Daoy (cell line): ENCODE measurements at places on chromosomes 16 and 17.
A peak's percentile ranks its signal among the peaks of the same experiment; 100 is the strongest.

DNA sequence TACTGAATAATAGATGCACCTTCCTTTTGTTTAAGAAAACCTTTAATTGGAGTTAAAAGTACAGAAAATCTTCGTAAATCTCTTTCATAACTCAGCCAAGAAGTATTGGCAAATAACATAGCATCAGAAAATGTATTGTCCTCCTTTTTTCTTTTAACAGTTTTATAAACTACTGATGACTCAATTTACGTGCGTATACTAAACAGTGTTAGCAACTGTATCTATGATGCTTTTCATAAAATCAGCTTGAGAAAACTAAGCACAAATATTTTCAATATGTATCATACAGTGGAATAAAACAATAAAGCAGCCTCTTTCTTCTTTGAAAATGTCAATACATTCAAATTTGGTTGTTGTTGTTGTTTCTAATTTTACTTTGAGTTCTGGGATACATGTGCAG is 88.6 kb downstream of the STXBP4 start:
- no peak for DNase-seq

DNA sequence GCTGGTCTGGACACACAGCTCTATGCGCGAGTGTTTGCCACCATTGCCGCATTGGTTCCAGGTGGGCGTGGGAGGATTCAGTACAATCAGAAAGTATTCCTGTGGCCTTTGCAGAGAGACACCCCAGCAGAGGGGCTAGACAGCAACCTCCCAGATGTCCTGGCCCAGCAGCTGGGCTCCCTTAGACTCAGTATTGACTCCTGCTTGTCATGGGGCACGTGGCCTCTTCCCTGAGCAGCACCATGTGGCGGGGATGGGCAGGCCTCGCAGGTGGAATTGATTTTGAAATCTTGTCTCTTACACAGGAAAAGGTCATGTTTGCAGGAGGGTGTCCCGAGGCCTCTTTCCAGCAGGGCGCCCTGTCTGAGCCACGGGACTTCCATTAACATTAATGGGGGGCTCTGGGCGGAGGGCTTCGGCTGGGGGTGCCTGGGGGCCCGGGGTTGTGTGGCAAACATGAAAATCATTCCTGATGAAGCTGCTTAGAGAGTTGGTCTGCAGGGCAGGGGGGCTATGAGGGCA is 96.4 kb downstream of the C16orf78 start:
- no peak for DNase-seq

- peak; percentile 73 for DNase-seq
Observed at GRCh38 chr17:691423-691822, 23.2 kb downstream of the VPS53 start.

DNA sequence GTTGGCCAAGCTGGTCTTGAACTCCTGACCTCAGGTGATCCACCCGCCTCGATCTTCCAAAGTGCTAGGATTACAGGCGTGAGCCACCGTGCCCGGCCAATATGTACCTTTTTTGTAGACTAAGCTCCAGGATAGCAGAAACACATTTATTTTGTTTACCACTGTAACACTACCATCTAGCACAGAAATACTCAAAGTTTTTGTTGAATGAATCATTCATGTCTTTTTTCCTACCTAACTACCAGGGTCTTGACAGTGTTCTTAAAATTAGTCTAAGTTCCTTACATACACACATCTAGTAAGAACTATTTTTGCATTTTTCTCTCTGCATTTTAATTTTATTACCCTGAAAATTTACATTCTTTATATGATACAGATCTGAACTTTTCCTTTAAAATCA is 44.4 kb downstream of the AKAP10 start:
- DNase-seq = no peak

DNA sequence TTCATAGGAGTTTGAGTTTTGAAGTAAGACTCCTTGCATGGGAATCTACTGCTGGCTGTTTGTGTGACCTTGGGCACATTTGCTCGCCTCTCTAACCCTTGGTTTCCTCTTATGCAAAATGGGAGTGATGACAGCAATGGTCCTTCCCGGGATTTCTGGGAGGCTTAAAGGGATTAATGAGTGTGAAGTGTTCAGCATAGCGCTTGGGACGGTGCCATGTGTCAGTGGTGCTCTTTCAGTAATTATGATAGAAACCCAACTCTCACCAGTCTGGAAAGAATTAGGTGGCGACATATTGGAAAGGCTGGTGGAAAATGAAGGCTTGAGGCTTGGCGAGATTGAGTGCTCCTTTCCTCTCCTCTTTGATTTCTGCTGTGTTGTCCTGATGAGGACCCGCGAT is 429.2 kb upstream of the EEF2KMT start:
- no peak for DNase-seq

- no peak for DNase-seq
Observed at GRCh38 chr17:31235110-31235509, 61.9 kb downstream of the OMG start.

DNA sequence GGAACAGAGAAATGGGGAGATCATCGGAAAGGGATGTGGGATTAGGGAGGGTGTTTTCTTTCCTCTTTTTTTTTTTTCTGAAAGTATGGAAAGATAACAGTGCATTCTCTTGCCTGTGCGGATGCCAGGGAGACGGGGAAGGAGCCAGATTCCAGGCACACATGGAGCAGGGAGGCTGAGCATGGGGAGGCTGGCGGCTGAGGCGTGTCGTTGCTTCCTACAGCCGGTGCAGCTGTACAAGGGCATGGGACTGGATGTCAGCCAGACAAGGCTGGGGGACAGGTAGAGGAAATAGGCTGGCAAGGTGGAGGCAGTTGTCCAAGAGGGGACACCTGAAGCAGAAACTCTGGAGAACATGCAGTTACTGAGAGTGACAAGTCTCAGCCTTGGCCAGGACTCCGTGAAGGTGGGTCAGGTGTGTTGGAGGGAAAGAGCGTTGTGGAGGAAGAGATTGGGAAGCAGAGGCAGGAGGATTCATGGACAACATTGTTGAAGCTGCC is 16.6 kb upstream of the ADORA2B start:
- no peak for DNase-seq

- no peak for DNase-seq
Observed at GRCh38 chr16:81688182-81688581, 90.9 kb upstream of the PLCG2 start.

GRCh38 chr16:23406546-23407240 is 46.3 kb downstream of the COG7 start:
- DNase-seq = no peak
